ENCODE measurements at places on chromosomes 11 and 22.
A peak's percentile ranks its signal among the peaks of the same experiment; 100 is the strongest.

- DNase-seq: no peak
Measured at GRCh38 chr11:62435846-62436660, 17.2 kb downstream of the SCGB1A1 start.

DNA sequence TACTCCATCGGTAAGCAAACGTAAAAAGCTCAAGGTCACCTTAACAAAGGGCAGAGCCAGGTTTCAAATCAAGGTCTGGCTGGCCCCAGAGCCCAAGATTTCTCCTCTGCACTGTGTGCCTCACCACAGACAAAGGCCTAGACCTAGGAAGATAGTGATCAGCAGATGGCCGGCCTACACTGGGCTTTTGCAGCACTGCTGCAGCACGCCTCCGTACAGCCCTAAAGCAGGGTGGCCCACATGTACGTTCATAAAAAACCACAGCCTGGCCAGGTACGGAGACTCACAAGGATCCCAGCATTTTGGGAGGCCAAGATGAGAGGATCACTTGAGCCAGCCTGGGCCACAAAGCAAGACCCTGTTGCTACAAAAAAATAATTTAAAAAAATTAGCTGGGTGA, 106.3 kb upstream of the PITPNB start:
- no peak for DNase-seq

GRCh38 chr11:36278531-36279282, 10.5 kb downstream of the COMMD9 start:
- DNase-seq: no peak

DNA sequence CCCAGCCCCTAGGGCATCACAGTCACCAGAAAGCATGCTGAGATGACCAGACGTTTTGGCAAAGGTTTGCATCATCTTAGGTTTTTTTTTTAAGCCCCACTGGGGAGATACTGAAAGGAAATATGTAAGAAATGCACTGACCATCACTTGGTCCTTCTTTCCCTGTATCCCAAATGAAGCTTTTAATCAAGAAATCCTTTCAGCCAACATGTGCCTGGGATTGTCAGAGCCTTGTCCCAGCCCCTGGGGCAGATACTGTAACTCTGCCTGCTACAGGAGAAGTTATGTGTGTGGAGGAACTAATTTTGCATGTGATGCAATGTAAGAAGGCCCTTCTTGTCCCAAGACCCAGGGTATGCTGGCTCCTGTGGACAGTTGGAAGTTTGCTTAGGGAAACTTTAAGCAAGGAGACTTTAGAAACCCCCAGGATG, 65.6 kb downstream of the PPFIBP2 start:
- DNase-seq: no peak

DNA sequence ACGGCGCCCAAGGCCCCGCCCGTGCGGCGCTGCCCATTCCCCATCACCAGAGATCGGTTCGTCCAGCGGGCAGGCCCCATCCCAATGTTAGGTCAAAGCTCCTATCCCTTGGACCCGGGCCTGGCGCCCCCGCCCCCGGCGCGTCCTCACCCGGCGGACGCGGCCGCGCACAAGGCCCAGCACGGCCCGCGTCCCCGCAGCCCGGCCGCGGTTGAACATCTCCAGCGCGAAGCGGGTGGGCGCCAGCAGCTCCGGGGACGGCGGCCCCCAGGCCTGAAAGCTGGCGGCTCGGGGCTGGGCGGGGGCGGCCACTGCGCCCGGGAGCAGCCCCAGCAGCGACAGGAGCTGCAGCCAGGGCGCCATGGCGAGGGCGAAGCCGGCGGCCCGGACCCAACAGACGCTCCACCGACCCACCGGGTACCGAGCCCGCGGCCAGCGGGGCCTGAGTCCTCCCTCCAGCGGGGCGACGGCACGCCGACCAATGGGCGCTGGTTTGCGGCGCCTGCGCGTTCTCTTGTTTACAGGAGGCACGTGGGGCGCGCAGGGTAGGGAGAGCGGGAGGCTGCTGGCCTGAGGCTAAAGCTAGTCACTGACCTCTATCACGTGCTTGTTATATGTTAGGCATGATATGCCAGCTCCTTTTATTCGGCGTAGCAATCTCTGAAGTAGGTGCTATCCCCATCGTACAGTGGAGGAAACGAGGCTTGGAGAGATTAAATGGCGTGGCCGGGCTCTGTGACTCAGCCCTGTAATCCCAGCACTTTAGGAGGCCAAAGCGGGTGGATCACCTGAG, at the start of gene CTSF:
Gene CTSF (minus strand): TSS at position 483 of the 793 bp plus-strand sequence. CDS start 120 bp downstream, at position 363.
- DNase-seq: peak; percentile 71

DNA sequence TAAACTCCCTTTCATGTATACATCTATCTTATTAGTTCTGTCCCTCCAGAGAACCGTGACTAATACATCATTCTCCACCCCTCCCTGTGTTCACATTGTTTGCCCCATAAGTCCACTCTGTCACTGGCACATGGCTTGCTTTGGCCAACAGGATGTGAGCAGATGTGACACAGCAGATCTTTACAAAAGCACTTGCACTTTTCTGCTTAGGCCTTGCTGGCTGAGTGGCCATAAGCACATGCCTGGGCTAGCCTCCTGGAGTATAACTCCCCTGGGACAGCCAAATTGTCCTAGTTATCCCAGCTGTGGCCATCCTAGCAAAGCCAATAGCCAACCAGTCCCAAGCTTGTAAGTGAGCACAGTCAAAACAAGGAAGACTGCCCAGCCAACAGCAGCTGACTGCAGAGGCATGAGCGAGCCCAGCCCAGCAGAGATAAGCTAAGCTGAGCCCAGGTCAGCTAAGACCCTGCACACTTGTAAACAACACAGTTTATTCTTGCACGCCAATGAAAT, 9.7 kb upstream of the RCN1 start:
- DNase-seq: no peak

GRCh38 chr11:66275396-66275795, 2.6 kb upstream of the CNIH2 start:
- DNase-seq: no peak

DNA sequence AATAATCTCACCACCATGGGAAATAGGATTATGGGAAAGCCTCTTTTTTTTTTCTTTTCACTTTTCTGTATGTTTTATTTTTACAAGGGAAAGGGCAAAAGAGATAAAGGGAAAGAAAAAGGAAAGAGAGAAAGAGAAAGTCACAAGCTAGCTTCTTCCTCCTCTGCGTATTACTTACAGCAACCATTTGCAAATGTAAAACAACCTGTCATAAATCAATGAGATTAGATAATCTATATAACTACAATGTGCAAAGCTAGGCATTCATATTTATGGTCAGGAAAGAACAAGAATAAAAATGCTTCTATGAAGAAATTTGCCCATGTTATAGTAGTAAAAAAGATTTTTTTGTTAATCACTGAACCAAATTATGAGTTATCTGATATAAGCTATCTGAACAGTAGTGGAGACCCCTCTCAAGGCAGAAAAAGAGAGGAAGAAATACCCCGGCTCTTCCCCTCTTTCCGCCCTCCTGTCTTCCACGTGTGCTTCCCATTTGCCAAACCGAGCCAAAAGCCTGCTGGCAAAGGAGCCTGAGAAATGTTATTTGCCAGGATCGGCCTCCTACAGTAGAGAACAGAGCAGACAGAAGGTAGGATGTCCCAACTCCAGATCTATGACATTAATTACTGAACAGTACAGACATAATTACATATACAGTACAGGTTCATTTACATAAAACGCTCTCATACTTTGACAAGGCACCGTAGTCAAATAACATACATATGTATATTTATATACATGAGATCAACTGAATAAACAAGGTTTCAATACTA, 50.2 kb downstream of the ARHGAP32 start:
- no peak for DNase-seq

- DNase-seq: no peak
Measured at GRCh38 chr11:47104261-47104950, 72.3 kb downstream of the ARFGAP2 start.

GRCh38 chr11:1199751-1200610, 22.9 kb upstream of the MUC5B start:
- no peak for DNase-seq

DNA sequence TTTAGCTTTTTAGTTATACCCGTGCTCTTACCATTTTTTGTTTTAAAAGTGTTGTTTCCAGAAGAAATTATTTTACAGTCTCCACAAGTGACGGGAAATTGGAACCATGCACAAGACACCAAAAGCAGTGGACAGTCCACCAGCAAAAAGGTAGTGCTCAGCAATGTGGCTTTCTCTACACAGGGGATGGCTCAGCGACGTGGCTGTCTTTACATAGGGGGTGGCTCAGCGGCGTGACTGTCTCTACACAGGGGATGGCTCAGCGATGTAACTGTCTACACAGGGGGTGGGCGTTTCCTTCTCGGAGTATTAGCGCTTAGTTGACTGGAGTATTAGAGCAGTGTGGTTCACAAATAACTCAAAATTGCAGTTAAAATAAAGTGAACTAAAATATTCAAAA, 36.0 kb upstream of the PANX2 start:
- DNase-seq: no peak

- DNase-seq: no peak
Measured at GRCh38 chr11:57648801-57649735, 644 bp downstream of the YPEL4 start.

DNA sequence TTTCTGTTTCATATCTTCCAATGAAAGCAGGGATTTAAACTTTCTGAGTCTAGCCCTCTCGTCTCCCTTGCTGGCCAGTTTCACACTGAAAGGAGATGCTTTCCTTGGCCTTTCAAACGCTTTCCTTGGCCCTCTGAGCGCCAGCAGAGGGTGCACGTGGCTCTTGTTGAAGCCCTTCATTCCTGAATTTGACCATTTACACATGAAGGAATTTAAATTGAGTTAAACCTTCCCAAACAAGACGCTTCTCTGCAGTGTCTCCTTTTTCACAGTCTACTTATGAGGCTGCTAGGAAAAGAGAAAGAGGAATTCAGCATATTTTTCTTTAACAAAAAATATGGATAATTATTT, 21.6 kb downstream of the NNMT start:
- peak; percentile 15 for DNase-seq

DNA sequence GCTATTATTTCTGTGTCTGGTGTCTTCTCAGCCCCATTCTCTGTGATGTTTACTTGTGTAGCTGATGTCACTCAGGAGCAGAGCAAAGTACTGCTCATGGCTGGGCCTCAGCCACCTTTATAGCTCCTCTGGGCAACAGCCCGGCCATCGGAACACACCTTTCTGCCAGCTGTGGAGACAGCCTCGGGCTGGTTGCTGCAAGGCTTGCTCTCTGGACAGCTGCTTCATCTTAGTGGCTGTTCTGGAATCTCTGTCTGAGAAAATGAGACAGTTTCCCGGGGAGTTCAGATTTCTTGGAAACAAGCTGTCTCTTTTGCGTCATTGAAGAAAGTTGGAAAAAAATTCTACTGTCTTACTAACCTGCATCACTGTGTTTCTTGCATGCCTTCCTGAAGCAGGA, 20.0 kb downstream of the THY1 start:
- no peak for DNase-seq

DNA sequence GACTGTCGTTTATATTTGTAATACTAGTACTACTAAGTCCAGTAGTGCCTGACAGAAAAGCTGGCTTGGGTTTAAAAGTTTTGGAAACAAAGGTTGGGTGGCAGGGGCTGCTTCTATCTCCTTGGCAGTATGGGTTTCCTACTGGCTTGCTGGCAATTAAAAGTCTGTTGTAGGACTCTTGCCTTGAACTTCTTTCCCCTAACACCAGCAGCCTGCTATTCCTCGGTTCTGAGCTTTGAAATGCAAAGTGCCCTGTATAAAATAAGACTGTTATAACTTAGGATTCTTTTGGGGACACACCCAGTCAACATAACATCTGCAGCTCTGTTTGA, 1.3 kb downstream of the RNF169 start:
- no peak for DNase-seq

- no peak for DNase-seq
Measured at GRCh38 chr22:44592824-44593148, 94.8 kb upstream of the RTL6 start.

GRCh38 chr11:69439127-69439526, 42.3 kb upstream of the LINC01488 start:
- DNase-seq: no peak

GRCh38 chr22:21020802-21021429, 6.0 kb downstream of the P2RX6 start:
- DNase-seq: no peak

DNA sequence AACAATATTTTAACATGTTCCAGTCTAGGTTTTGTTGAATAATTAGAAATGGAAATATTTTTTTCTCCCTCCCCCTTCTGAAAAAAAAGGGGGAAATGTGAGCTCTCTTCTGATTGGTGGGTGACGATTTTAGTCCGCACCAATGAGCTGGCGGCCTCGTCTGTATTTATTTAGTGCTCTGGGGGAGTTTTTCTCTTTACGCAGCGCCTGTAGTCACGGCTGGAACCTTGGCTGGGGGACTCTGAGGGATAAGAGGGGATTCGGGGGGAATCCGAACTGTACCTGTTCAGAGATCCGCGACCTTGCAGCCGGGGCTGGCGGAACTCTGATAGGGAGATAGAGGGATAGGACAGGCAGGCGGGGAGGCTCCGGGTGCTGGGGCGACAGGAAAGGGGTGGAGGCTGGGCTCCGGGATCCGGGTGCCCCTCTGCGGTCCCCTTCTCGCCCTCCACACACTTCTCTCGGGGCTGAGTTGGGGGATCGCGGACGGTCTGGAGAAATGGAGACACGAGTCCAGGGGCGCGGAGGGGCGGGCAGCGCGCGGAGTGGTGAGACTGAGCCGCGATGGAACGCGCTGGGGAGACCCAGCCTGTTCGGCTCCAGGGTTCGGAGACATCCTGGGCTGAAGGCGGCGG, 99.7 kb upstream of the HSD17B12 start:
- no peak for DNase-seq

GRCh38 chr11:129013737-129014475, 71.2 kb upstream of the TP53AIP1 start:
- no peak for DNase-seq

DNA sequence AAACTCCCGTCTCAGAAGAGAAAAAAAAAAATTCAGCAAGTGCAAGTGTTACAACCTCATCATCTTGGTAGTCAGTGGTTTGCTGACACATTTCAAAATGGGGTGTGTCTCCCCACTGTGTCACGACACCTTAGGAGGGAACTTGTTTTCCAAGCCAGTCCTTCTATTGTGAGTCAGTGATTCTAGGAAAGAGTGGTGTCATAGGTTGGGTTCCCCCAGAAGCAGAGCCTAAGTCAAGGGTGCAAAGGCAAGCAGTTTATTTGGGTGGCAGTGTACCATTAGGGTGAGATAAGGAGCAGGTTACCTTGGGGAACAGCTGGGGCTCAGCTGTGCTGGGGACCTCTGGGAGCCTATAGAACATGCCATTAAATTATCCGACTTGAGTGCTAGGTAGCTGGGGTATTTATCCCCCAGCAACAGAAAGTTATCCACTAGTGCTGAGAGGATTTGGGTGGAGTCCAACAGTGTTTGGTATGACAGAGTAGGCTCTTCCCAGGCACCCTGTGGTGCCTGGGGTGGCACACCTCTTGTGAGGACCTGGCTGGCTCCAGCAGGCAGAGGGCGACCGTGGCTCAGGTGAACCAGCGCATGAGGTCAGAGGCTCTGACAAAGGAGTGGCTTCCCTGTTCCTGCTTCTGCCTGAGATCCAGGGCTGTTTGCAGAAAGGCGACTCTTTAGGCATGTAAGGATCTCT, 41.7 kb downstream of the KIAA1671 start:
- DNase-seq: peak; percentile 65

- no peak for DNase-seq
Measured at GRCh38 chr22:47673557-47673956, 911.1 kb downstream of the TBC1D22A start.

DNA sequence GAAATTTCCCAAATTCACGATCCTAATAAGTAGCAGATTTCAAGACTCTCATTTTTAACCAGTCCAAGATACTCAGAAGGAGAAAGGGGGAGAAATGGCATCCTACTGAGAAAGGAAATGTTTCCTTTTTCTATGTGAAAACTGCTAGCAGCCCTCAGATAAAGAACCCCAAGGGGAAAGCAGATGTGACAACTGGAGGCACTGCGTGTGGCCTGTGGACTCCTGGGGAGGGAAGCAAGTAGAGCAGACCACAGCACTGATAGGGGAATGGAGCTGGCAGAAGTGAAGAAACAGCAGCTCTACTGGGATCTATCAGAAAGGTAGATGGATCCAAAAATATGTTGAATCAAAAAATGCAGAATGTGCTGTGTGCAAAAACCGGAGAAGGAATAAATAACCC, 239.7 kb upstream of the API5 start:
- DNase-seq: no peak
